GM19239 (cell line): ENCODE measurements at places on chromosomes 16 and 17.

DNA sequence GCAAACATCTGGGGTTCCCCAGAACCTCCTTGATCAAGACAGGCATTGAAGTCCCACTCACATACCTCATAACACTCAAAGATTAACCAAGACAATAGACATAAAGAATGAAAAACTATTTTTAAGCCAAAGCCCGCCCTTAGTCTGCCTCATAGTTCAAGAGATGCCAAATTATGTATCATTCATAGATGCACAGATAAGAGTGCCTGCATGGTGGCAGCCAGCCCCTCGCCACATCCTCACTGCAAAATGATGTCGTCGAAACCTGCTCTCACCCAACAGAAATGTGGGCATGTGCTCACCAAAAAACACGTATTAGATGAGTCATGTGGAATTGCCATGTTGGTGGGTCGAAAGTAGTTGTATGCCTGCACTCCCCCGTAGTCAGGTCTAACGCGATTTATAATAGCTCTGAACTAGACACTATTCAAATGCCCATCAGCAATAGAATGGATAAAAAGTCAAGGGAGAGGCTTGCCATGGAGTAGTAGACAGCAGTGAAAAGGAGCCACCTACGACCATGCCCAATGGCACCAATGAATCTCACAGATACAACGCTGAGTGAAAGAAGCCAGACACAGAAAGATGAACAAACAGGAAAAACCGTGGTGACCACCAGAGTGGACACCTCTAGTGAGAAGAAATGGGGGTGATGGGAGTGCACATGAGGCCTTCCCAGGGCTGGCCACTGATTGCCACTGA lies 64.8 kb downstream of the C16orf95 start:
- no peak for DNase-seq

- no peak for DNase-seq
Measured at GRCh38 chr17:58253082-58253481, 14.7 kb downstream of the LPO start.

GRCh38 chr17:74775409-74776043 lies 619 bp downstream of the NAT9 start:
- DNase-seq: no peak

DNA sequence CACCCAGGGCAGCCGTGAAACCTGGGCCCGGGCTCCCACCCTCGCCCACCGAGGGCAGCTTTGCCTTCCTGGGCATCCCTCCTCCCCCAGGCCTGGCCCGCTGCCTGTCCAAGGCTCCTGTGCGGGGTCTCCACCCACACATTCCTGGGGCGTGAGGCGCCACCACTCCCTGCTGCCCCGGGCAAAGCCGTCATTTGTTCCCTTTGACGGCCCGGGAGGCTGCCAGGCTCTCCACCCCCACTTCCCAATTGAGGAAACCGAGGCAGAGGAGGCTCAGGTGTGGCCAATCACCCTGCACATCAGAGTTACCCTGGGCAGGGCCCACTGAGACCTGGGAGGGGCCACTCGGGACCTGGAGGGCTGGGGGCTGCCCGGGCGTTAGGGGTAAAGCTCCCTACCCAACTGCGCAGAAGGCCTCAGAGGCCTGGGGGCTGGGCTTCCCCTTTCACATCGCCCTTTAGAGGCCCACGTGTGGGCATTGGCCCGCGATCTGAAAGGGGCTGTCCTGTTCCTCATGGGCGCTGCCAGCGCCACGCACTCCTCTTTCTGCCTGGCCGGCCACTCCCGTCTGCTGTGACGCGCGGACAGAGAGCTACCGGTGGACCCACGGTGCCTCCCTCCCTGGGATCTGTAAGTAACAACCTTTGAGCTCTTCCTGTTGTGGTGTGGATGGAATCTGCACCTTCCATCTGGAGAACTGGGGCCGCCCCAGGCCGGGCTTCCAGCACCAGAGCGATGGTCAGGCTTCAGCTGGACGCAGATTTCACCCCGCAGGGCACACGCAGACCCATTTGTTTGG lies at the start of gene MSLN:
Gene MSLN, plus strand, starts transcription at position 190 of the 799 bp plus-strand sequence. CDS start 1,947 bp downstream, outside the sequence.
- DNase-seq: no peak

GRCh38 chr17:43439041-43439440 lies 40.2 kb downstream of the ARL4D start:
- no peak for DNase-seq

- no peak for DNase-seq
Measured at GRCh38 chr16:28058839-28059589, 4.5 kb downstream of the GSG1L start.

DNA sequence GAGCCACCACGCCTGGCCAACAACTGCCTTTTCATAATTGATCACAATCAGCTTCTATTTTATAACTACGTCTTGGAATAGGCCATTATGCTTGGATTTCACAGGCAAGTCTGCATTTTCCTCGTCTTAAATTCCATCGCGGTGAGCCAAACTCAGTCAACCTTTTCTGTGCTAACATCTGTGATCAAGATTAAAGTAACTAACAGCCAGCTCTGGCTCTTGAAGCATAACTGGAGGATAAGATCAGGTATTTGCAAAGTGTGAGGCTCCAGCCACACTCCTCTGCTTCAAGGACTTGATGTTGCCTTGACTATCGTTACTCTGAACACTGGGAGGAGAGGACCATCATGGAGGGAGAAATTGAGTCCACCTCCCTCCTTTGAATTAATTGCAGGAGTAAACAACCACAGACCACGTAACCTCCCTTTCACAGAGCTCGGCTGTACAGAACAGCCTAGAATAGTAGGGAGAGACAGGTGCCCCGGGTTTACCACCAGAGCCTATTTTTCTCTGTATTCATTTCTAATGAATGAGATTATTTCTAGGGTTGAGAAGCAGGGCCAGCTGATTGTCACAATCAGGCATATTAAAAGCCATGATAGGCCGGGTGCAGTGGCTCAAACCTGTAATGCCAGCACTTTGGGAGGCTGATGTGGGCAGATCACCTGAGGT lies 143.0 kb downstream of the XYLT1 start:
- DNase-seq: no peak

- DNase-seq: no peak
Measured at GRCh38 chr17:17343160-17343735, 40.1 kb downstream of the NT5M start.

GRCh38 chr17:50268743-50269275 lies 5.5 kb upstream of the TMEM92 start:
- no peak for DNase-seq

DNA sequence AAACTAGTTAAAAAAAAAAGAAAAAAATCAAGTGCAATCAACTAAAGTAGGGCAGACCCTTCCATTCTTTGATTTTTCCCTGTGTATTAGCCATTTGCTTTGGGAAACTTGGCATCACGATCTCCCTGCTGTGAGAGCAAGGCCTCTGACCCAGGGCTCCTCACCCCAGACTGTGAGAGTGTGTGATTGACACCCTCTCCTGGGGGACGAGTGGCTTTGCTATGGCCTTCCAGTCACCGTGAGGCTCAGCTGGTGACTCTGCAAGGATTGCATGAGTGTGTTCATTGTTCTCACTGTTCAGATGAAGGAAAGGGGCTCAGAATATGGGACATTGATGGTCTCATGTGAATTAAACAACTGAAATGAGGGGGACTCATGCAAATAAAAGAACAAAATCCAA lies 69.0 kb upstream of the BCAR1 start:
- DNase-seq: no peak

DNA sequence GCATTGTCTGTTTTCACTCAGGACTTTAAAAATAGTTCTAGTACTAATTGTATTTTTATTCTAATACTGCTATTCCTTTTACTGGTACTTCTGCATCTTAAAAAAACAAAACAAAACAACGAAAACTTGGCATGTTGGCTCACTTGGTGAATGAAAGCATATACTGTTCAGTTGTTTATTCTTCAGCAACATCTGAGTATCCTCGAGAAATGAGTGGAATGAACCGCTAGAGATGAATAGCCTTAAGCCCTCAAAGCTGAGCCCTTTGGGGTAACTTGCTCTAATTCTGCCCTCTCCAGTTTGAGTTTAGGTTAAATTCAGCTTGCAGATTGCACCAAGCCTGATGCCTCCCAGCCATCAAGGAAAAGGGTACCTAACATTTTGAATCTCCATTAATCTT lies 126.5 kb downstream of the WWOX start:
- DNase-seq: no peak

DNA sequence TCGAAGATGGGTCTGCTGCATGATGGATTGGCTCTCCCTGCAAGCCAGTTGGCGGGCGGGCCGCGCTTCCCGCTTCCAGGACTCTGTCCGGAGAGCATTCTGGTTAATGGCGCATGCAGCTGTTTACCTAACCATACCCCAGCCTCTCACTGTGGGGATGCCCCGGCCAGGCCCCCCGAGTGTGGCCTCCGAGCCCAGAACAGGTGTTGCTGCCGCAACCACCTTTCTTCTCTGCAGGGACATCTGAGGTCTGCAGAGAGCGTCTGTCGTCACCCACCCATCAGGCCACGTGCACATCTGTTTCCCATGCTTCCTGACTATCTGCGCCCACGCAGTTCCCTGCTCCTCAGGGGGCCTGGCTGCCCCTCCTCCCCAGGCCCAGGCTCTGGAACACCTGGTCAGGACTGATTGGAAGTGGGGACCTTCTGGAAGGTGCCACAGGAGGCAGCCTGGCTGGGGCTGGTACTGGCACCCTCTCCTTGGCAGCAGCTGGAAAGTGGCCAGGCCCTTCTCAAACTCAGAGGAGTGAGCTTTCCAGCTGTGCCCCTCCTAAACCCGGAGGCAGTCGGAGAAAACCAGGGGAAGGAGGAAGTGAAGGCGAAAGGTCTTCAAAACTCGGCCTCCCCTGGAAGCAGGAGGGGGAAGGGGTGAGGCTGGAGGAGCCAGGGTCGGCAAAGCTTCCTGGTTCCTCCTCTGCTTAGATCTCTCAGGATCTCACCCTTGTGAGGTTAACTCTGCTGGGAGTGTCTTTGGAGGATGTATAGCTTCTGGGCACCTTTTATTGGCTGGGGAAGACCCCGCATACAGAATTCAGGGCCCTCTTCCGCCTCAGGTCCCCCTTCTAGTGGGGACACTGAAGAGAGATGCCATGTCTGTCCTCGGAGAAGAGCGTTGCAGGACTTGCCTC lies 64.5 kb upstream of the CIBAR2 start:
- DNase-seq: no peak

DNA sequence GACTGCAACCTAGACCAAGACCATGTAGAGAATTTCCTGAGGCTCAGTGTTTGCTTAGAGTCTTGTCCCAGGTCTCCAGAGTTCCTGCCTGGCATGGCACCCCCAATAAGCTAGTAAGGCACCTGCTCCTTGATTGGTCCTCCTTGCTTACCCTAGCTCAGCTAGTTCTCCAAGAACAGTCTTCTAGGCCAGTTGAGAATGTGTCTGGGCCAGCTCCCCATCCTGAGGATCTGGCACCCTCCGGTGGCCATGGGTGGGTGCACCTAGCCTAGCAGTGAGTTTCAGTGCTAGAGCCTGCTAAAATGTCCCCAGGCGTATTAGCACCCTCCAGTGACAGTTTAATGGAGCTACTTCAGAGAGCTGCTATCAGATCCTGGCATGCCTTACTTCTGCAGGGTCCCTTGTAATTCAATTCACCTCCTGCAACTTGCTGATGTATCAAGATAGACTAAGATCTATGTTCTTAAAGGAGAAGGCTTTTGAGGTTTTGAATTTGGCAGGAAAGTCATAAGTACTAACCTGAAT lies 44.4 kb upstream of the MED13 start:
- DNase-seq: peak; percentile 58

DNA sequence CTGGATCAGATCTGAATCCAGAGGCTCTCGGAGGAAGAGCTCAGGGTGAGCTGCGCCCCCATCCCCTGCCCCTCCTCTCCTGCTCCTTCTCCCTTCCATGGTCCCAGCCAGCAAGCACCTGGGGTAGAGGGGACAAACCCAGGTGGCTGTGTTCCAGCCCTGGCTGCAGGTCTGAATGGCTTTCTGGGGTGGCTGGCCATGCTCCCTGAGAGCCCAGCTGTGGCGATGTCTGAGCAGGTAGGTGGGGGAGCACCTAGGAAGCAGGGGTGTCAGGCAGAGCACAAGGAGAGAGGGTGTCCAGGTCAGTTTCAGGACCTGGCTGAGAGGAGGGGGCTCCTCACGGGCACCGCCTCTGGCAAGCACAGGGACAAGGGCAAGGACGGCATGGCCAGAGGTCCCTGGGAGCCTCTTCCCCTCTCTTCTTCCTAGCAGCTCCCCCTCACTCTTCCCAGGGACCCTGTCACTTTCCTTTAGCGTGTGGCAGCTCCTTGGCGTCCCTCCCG lies 310.0 kb downstream of the SEC14L1 start:
- DNase-seq: no peak

DNA sequence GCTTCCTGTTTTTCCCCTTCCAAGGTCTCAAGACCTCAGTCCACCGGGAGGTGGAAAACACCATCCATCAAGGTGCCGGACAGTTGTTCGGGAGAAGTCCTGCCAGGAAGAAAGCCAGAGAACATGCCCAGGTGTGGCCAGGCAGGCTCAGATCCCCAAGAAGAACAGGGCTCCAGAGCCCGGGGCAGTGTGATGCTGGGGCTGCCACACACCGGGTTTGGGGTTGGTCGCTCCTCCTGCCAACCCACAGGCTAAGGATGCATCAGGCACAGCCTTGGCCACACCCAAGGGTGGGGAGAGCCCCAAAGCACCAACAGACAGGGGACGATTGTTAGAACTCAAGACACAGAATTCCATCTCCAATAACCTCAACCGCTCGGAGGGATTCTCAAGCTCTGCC lies 19.7 kb downstream of the ZFHX3 start:
- DNase-seq: no peak

GRCh38 chr16:73124097-73124652 lies 76.2 kb upstream of the ZFHX3 start:
- DNase-seq: no peak

DNA sequence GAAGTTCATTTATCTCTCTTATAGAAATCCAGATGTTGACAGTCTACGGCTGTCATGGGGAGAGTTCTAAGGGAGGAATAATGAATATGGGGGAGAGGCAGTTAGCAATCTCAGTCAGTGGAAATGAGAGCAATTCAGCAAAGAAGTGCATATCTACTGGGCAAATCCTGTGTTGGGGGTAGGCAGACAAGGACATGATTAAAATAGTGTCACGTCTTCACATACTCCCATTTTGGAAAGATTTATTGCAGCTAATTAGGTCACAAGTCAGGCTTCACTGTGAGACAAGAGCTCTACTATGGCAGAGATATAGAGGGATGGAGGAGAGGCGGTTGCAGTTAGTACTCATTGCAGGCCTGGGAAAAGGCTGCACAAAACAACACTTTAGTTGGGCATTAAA lies 29.8 kb downstream of the LRRC36 start:
- no peak for DNase-seq

DNA sequence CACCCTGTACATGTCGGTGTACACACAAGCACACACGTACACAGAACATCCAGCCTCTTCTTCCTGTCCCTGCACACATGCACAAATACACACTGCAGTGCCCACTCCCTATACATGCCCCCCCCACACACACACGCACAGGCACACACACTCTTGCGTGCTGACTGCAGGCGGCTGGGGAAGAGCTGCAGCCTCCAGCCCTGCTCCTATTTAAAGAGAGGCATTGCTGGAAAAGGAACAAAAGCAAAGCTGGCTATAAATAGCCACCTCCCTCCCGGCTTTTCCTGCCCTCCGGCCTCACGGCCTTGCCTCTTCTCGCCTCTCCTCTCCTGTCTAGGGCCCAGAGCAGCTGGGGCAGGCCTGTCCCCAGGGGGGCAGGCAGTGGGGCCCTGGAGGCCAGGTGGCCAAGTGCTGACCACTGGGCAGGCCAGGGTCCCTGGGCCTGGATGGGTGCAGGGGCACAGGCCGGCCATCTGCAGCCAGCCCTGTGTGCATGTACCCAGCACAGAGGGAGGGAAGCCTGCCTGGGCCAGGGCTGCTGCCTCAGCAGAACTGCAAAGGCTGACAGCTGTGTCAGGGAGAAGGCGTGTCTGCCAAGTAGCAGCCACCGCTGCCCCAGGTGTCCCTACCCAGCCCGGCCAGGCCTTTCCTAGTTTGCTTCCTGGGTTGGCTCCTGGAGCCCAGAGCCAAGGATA lies 25.4 kb downstream of the RTN4RL1 start:
- no peak for DNase-seq
